ENCODE measurements at places on chromosomes 11 and 22. TPM values are rescaled to one million over a fixed set of nuclear protein-coding genes. Genes with fewer than 3 reads are reported as not detected.

The RNF214 gene
- total RNA-seq, result 36.8 TPM

The HYLS1 gene
- 4.1 TPM for total RNA-seq

The CHID1 gene
- total RNA-seq, result 59.4 TPM

DNA sequence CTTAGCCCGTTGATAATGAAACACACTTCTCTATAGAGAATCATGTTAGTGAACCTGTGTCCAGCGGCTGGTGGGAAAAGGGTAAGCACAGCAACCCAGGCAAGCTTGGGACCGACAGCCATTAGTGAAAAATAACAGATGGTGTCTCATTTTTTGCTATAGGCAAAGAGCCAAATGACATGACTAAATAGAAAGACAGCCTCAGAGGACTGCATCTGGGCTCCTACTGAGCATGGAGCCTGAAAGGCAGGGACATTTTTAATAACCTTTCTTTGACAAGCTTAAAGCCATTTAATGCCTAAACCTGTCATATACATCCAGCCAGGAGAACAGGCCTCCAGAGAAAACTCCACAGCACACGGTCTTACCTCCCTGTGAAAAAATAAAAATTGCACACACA lies 67.0 kb downstream of the FANCF start:
- no peak for DNase-seq

Data from sciatic nerve (tissue), 2 donors.